ENCODE measurements at places on chromosomes 6 and 20.
A peak's percentile ranks its signal among the peaks of the same experiment; 100 is the strongest.

GRCh38 chr6:164695896-164696295 lies 613.5 kb downstream of the C6orf118 start:
- DNase-seq: no peak

- peak; percentile 73 for DNase-seq
These were observed 625.7 kb upstream of the PTCHD4 start for GRCh38 chr6:48736501-48737206.

GRCh38 chr20:17300113-17300512 lies 73.3 kb downstream of the PCSK2 start:
- no peak for DNase-seq

DNA sequence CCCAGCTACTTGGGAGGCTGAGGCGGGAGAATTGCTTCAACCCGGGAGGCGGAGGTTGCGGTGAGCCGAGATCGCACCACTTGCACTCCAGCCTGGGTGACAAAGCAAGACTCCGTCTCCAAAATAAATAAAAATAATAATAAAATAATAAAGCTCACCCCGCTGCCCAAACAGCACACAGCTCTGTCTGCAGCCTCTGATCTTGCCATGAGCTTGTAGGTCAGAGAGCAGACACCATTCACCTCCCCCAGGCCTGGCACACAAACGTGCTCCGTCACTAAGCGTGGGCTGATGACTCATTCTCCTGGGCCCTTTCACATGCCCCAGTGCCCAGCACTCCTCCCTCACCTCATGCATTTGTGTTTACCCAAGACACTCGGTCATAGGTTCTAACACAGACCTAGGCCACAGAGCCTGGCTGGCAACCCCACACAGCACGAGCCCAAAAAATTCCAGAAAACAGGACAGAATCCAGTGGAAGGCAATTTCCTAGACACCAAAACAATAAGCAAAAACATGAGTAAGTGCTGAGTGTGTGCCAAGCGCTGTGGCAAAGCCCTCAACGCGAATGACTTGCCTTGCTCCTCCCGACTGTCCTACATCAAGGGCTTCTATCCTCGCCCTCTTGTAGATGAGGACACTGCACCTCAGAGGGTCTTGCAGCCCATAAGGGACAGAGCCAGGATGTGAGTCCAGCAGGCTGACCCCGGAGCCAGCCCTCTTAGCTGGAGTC lies 18.0 kb downstream of the ATP9A start:
- DNase-seq: no peak

DNA sequence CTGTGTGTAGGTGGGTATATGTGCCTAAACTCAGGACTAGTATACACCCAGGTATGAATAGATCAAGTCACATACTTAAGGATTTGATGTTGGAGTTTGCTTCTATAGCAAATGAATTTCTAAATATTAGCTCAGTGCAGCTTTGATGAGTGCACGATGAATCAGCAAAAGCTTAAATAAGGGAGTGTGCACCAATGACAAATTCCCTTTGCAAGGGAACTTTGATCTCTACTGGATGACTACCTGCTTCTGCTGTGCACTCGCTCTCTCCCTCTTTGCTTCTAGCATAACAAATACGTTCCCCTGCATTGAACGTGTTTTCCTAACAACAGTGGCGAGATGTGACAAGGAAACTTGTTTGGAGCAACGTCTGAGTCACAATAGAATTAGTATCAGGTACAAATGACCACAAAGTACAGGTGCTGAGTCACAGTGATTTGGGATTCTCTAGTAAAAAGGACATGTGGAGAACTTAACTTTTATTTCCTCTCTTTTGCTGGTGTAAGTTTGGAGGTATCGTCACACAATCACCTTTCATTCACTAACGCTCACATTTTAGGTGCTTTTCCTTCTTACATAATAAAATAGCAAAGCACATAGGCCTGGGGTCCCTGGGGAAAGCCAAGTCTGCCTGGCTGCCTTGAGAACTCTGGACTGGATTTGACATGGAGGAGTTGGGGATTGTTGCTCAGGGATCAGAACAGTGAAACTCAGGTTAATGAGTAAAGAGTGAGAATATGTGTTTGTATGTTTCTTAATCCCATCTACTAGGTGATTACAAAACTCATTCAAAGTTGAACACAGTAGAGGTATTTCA lies 49.7 kb downstream of the KLHL31 start:
- peak; percentile 38 for DNase-seq

- no peak for DNase-seq
These were observed 72.3 kb downstream of the ZNF133 start for GRCh38 chr20:18360635-18361034.

- no peak for DNase-seq
These were observed 58.1 kb upstream of the AFDN start for GRCh38 chr6:167768471-167769215.

- no peak for DNase-seq
These were observed 1.4 kb downstream of the SPO11 start for GRCh38 chr20:57330998-57331397.

- DNase-seq: no peak
These were observed 205.0 kb upstream of the BTBD3 start for GRCh38 chr20:11712639-11713160.

DNA sequence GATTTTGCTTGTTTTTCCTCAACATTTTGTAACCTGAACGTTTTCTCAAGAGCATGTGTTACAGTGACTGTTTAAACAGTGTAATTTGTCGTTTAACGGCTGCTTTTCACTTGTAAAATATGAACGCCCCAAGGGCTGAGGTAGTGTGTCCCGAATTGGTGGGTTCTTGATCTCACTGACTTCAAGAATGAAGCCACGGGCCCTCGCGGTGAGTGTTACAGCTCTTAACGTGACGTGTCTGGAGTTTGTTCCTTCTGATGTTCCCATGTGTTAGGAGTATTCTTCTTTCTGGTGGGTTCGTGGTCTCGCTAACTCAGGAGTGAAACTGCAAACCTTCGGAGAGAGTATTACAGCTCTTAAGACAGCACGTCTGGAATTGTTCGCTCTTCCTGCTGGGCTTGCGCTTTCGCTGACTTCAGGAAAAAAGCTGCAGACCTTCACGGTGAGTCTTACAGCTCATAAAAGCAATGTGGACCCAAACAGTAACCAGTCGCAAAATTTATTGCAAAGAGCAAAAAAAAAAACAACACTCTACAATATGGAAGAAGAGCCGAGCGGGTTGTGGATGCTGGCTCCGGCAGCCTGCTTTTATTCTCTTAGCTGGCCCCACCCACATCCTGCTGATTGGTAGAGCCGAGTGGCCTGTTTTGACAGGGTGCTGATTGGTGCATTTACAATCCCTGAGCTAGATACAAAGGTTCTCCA lies 25.1 kb upstream of the TRIM27 start:
- no peak for DNase-seq

- DNase-seq: no peak
These were observed 87.8 kb downstream of the SESN1 start for GRCh38 chr6:109006818-109007217.

DNA sequence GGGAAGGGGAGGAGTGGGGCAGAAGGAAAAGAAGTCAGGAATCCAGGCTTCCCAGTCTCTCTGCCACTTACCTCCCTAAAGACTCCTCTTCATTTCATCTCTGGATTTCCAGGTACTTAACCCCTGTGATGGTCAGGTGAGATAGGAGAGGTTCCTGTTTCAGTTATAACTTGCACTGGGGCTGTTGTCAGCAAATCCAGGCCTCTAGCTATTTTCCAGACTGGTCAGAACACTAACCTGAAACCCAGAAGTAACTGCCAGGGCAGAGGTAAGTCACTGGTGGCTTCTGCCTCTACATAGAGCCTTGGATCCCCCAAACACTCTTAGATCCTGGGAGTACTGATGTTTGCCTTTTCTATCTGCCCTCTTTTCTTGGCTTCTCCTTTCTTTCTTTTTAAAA lies 233.5 kb upstream of the TAB2 start:
- no peak for DNase-seq

DNA sequence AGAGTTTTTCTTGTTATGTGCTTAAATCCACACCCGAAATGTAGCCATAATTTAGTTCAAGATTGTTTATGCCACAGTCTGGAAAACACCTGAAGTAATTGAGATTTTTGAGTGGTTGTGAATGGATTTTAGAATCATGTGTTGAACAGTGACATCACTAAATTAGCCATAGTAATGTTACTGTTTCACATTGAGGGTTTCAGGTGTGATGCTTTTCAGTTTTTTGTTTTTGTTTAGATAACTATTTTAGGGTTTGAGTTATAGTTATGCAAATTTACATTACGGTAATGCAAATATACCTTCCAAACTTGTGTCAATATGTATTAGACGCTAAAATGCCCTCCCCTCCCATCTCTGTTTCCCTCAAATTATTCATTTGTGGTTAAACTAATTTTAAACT lies 22.9 kb downstream of the QKI start:
- no peak for DNase-seq

GRCh38 chr6:132650429-132650828 lies 8.6 kb downstream of the TAAR1 start:
- no peak for DNase-seq

- no peak for DNase-seq
These were observed 21.0 kb upstream of the RNF217 start for GRCh38 chr6:124941259-124941658.

DNA sequence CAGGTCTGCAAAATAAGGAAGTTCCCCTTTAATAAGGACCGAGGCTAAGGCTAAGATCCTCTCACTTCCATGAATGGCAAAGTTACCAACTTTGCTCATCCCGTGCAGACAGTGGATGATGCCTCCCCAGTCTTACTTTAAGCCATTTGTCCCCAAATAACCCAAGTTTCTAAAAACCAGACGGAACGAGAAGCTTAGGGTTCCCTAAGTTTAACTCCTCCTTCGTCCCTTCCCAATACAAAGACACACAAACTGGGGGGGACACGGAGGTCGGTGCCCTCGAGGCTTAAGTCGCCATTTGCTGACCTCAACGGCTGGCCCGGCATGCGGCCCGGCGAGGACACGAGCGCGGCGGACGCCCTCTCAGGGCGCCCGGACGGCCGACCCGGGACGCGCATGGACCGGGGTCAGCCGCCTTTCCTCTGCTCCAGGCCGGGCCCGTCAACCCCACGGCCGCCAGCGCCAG lies 527 bp downstream of the FBXO30 start:
- no peak for DNase-seq

GRCh38 chr6:148251891-148252290 lies 90.7 kb upstream of the SASH1 start:
- DNase-seq: no peak

DNA sequence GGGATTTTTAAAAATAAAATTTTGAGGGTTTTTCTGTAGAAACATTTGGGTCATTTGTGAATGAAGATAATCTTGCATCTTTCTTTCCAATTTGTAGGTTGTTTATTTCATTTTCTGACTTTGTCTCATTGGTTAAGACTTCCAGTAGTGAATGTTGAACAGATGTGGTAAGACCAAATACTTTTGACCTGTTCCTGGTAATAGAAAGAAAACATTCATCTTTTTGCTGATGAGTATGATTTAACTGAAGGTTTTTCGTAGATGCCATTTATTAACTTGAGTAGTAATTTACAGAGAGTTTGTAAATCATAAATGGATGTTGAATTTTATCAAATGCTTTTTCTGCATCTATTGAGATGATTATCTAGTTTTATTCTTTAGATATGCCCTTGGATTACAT lies 416.1 kb upstream of the CITED2 start:
- DNase-seq: no peak

GRCh38 chr6:78492351-78493017 lies 374.9 kb upstream of the IRAK1BP1 start:
- no peak for DNase-seq

DNA sequence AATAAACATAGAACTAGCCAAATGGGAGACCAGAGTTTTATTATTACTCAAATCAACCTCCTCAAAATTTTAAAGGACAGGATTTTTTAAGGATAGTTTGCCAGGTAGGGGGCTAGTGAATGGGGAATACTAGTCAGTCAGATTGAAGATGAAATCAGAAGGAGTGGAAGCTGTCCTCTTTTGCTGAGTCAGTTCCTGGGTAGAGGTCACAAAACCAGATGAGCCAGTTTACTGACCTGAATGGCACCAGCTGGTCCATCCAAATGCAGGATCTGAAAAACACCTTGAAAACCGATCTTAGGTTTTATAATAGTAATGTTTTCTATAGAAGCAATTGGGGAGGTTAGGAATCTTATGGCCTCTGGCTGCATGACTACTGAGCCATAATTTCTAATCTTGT lies 558.2 kb downstream of the PKHD1 start:
- no peak for DNase-seq

DNA sequence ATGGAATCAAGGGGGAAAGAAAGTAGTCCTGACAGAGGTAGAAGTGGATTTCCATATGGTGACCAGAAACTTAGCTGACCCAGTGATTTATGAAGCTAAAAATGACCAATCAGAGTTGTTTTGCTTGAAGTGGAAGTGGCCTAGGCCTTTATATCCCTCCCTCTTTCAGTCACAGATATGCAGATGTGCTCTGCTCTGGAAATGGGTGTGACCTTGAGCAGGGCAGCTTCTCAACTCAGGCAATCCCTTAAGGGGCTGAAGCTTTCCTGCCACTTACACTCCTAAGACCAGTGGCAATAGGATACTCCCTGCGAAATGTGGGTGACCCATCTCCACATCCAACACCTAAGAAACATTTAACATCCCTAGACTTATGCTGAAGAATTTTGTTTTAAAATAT lies 256.6 kb downstream of the EYS start:
- DNase-seq: no peak

DNA sequence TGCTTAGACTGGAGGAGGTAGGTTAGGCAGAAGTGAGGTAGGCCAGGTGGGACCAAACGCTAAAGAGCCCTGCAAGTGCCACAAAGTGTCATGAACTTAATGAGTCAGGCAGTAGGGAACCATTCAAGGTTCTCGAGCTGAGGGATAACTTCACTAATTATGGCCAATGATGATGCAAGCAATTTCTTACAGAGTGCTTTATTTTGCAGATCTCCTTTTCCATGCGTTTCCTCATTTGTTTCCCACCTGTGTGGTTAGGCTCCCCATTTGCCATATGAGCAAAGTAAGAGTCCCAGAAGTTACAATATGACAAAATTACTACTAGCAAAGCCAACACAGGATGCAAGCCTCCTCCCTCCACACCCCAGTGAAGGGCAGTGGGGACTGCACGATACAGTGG lies 36.5 kb upstream of the PSMF1 start:
- no peak for DNase-seq

DNA sequence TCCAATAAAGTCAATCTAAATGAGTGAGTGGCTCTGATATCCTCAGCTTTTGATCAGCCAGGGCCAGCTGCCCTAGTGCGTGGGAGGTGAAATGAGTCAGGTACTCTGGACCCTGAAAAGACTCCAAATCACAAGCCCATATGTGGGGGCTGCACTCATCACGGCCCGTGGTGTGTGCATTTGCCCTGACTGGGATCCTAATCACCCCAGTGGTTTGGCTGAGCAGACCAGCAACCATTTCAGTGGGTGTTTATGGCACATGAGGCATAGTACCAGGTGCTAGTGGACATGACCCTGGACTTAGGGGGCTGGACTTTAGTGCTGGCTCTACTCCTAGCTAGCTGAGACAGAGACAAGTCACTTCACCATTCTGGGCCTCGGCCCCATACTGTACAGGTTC lies 39.4 kb downstream of the SCML4 start:
- no peak for DNase-seq

GRCh38 chr6:44725070-44725469 lies 337.6 kb downstream of the CDC5L start:
- DNase-seq: no peak

- DNase-seq: no peak
These were observed 95.0 kb upstream of the MLN start for GRCh38 chr6:33898771-33899170.

GRCh38 chr20:13397300-13397724 lies 176.2 kb downstream of the ISM1 start:
- DNase-seq: peak; percentile 26

- no peak for DNase-seq
These were observed 99.4 kb upstream of the RIPOR2 start for GRCh38 chr6:25035174-25035511.

- peak; percentile 55 for DNase-seq
These were observed 102.4 kb upstream of the HIVEP1 start for GRCh38 chr6:11909696-11910132.

- no peak for DNase-seq
These were observed 434.1 kb upstream of the SOX4 start for GRCh38 chr6:21159465-21159864.
